ENCODE measurements at places on chromosomes 11 and 22.
A peak's percentile ranks its signal among the peaks of the same experiment; 100 is the strongest.

DNA sequence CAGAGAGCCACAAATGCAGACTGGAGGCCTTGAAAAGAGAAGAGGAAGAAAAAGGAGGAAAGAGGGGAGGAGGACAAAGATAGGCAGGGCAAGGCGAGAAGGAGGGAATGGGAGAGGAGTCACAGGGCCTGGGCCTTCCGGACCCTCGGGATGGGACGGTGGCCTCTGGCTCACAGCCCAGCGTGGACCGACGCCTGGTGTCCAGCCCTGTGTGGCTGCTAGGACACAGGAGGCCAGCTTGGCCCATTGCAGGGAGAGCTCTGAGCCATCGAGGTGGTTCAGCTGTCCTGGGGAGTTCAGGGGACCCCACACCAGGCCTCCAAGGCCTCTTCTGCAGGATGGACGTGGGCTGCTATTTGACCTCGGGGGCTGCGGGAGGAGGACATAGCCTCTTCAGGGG, 9.4 kb downstream of the MYO7A start:
- no peak for DNase-seq

DNA sequence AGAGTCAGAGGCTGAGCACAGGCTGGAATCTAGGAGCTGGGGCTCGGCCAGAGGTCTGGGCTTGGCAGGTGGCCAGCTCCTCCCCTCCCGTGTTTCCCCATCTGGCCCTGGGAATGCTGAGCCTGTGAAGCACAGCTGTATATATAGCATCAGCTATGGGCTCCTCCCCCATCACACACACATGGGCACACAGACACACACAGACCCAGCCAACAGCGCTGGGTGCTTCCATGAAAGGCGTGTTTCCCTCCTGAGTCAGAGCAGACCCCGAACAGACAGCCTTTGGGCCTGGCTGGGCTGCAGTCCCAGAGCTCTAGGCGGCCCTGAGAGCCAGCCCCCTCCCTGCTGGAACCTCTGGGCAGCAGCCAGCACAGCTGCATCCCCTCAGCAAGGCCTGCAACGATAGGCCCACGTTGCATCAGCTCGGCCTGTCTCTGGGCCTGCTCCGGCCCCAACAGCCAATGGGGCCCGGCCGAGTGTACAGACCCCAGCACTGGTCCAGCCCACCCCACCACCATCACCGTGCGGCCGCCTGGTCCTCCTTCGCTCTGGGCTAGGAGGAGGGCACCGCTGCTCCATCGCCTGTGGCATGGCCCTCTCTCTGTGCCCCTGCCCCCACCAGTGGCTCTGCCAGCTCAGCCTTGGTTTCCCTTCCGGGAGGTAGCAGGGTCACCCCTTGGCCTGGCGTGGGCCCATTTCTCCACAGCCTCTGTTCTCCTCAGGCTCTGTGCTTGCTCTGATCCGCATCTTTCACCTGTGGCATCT, 7.6 kb upstream of the SERPINH1 start:
- DNase-seq = no peak

- DNase-seq = no peak
Observed at GRCh38 chr11:111368285-111368560, 10.9 kb downstream of the POU2AF1 start.

GRCh38 chr11:134571301-134571700, 159.3 kb upstream of the B3GAT1 start:
- DNase-seq = no peak

- DNase-seq = peak; percentile 41
Observed at GRCh38 chr11:33869481-33870422, 22.1 kb downstream of the LMO2 start.

- DNase-seq = peak; percentile 35
Observed at GRCh38 chr11:125591649-125592304, 875 bp upstream of the STT3A start.

DNA sequence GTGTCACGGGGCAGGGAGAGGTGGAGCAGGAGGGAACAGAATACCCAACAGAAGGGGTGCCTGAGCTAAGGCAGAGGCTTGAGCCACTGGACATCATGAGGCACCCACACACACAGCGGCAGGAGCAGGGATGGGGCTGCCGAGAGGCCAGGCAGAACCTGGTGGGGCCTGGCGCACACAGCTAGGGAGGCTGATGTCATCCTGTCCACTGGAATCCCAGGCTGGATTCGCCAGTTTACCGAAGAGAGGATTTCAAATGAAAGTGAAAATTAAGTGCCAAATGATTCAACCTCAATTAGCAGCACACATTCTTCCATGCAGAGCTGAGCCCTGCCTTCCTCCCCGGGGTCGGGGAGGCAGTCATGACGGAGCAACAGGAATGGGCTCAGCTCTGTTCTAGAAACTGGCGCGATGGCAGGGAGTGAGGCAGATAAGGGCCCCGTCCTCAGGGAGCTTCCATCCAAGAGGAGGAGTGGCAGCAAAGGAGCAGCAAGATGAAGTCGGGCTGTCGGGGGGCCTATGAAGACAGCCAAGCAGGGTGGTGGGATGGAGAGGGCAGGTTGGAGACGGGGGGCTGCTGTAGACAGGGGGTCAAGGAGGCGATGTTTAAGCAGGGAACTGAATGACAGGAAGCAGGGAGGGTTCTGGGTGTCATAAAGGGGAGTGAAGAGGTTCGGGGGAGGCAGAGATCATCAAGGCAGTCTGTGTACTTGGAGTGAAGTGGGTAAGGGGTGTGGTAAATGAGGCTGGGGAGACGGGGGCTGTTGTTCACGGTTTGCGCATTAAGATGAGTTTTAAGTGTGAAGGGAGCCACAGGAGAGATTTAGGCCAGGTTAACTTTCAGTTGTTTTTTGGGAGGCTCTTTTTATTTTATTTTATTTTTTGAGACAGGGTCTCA, 6.4 kb downstream of the RAC2 start:
- DNase-seq = no peak

- DNase-seq = no peak
Observed at GRCh38 chr11:59960502-59961381, 3.1 kb upstream of the OOSP4A start.
